SK-MEL-5 (cell line): ENCODE measurements at places on chromosomes 3 and 15. TPM values are rescaled to one million over a fixed set of nuclear protein-coding genes. Genes with fewer than 3 reads are reported as not detected.
A peak's percentile ranks its signal among the peaks of the same experiment; 100 is the strongest.

PSTPIP1 gene
- not detected in 2 replicates for total RNA-seq

TMC3 gene
- total RNA-seq, result not detected in 2 replicates

- DNase-seq, result no peak
These were observed 10.6 kb upstream of the TBC1D5 start for GRCh38 chr3:17752876-17753631.

- peak; percentile 86 for DNase-seq
These were observed 118.7 kb downstream of the RPL22L1 start for GRCh38 chr3:170751083-170751898.
